Adipocyte (in vitro differentiated cells): ENCODE measurements at places on chromosomes 3 and 15.

GRCh38 chr3:137987723-137988122 is 22.2 kb upstream of the CLDN18 start:
- DNase-seq = no peak

GRCh38 chr15:100740138-100740537 is 137.7 kb downstream of the ASB7 start:
- DNase-seq = peak; percentile 73

DNA sequence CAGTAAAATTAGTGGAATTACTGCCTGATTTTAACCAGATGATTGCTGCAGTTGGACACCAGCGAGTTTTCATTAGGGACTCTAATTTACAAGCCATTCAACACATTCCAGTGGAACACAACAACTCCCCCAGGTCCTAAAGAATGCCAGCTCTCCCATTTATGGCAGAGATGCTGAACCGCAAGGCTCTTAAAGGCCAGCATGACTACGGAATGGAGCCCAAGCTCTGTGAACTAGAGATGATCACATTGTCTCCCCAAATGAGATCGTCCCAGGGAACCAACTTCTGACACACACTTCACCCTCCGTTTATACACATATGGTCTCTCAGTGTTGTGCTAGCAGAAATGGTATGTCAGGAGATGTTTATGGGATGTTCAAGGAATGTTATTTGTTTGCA is 446.2 kb upstream of the NR2F2 start:
- no peak for DNase-seq

GRCh38 chr3:127042634-127043033 is 59.7 kb downstream of the PLXNA1 start:
- no peak for DNase-seq

DNA sequence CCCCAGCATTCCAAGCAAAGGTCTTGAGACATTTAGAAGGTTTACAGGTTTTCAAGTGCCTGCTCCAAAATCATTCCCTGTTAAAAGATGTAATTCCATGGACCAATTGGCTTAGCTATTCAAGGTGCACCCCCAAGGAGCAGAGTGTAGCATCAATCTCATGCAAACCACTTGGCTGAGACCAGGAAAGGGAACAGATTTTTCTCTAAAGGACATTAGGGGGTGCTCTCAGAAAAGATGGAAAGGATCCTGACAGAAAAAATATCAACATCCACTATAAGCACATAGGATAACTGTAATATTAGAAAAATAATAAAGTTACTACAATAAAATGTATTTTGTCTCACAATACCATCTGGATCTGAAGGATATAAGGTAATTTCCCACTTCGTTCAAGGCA is 328.0 kb upstream of the CDIN1 start:
- DNase-seq = peak; percentile 7

DNA sequence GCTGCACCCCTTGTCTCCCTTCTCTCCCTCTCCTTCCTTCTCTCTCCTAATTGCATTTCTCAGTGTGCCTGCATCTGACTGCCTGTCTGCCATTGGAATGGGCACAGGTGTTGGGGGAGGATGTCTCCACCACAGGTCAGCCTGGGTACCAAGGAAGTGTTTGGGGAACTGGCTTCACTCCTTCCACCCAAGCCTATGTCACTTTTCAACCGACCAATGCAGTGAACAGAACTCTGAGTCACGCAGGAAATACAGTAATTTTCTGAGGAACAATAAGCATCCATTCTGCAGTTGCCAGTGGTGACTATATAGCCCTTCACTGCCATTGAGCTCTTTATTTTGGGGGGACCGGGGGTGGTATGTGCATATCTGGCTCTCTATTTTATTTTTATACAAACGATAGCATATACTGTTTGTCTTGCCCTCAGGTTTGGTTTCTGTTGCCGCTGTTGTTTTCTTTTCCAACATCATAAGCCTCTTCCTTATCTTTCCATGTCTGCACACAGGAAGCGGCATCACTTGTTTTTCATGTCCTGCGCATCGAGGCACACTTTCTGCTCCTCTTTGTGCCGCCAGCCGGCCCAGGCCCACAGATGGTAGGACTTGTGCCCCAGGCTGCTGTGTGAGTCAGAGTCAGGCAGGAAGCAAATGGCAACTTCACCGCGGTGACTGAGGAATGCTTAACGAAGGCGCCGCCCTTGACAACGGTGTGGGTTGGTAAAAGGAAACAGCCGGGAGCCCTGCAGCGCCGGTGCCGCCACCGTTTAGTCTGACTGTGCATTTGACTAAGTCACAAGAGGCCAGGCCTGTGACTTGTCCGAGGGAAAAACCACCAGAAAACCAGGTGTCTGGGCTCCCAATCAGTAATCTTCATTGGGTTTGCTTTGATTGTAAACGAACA is 21.1 kb upstream of the CDCP1 start:
- peak; percentile 96 for DNase-seq

- peak; percentile 16 for DNase-seq
Observed at GRCh38 chr3:33915796-33916546, 117.5 kb downstream of the PDCD6IP start.

DNA sequence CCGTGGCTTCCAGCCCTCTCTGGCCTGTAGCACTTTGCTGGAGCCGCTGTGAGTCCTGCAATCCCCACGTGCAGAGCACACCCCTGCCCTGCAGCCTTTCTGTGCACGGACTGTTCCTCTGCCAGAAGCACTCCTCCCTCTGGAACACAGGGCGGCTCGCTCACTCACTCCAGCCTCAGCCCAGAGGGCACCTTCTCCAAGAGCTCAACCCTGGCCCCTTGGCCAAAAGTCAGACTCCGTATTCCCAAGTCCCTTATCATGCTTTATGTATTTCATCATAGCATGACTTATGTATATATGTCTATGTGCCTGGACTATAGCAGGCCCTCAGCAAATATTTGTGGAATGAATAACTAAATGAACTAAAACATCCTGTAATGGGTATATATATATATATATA is 63.2 kb downstream of the ASB7 start:
- DNase-seq = peak; percentile 45

GRCh38 chr3:142530296-142530695 is 48.2 kb downstream of the ATR start:
- DNase-seq = no peak

DNA sequence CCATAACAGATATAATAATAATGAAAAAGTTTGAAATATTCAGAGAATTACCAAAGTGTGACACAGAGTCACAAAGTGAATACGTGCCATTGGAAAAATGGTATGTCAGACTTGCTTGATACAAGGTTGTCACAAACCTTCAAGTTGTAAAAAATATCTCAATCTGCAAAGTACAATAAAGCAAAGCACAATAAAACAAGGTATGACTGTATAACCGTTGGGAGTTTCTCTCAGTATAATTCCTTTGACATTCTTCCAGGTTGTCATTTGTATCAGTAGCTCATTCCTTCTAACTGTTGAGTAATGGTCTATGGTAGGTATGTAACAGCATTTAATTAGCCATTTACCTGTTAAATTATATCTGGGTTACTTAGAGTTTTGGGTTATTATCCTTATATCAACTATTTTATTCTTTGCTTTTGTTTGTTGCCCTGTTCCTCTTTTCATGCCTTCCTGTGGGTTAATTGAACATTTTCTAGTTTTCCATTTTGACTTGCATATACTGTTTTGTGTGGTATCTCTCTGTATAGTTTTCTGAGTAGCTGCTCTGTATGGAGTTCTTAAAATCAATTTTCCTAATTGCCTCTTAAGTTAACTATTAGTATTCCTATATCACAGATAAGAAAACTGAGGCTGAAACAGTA is 112.5 kb downstream of the SUCNR1 start:
- DNase-seq = no peak

DNA sequence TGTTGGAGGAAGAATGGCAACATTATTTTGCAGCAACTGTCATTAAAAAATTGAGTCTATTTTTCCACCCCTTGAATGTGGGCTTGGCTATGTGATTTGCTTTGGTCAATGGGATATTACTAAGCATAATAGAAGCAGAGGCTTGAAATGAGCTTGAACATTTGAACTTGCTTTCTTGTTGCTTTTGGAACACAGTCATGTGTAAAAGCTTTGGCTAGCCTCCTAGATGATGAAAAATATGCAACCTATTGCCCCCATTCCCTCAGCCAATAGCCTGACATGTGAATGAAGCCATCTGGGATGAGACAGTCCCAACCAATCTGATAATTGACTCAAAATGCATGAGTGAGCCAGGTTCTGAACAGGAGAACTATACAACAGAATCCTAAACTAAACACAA is 78.4 kb downstream of the PLSCR2 start:
- DNase-seq = peak; percentile 91

GRCh38 chr3:15198686-15199085 is 7.4 kb upstream of the CAPN7 start:
- DNase-seq = no peak

DNA sequence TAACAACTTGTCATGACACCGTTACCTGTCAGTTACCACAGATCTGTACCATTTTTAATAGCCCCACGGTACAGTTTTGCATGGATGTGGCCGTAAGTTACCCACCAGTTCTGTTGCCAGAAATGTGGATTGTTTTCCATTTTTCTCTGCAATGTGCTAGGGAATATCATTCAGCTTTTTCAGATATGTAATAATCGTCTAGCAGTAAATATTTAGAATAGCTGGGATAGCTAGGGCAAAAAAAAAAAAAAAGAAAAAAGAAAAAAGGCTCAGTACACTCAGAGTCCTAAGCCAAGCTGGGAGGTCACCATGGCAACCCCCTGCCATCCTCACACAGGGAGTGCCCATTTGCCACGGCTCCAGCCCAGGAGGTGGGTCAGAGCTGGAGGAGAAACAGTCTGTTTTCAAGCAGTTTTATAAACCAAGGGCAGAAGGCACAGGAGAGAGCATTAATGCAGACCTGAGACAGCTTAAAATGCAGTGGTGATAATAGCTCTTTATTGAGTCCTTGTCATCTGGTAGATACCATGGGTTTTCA is 25.2 kb downstream of the PAQR5 start:
- DNase-seq = peak; percentile 44

GRCh38 chr15:77634266-77634962 is 1.7 kb upstream of the LINGO1 start:
- DNase-seq = peak; percentile 39

DNA sequence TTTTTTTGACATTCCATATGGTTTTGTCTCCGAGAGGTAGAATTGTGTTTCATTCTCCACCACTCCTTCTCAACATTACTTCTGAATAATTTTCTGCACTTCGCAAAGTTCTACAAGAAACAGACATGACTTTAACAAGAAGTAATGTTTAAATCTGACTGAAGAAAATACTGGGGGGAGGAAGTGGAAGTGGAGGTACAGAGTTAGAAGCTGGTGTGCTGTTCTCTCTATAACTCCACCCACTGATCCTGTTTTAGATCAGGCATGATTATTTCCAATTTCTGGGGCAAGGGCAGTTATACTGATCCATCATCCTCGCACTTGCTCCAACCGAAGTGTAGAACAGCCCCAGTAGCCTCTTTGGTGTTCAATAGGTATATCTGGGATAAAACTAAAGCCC is 9.2 kb upstream of the MCCC1 start:
- DNase-seq = no peak

- DNase-seq = peak; percentile 45
Observed at GRCh38 chr15:56772868-56773639, 39.7 kb upstream of the ZNF280D start.

- peak; percentile 27 for DNase-seq
Observed at GRCh38 chr3:111244760-111245159, 173.1 kb downstream of the NECTIN3 start.

DNA sequence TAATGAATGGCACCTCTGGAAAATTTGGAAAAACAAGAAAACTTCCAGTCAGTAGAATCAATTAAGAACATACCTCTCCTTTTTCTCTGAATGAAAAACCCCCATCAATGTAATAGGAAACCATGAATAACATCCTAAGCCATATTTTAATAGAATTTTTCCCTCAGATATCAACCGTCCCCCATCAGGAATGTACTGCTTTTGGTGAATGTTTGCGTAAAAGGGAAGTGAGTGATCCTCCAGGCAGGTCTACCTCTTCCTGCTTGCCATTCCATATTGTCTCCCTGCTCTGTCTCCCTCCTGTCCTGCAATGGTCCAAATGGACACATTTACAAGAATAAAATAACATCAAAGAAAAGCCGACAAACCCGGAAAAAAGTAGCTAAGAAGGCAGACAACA is 30.8 kb downstream of the LAMP3 start:
- no peak for DNase-seq

GRCh38 chr3:132255041-132255745 is 62.0 kb upstream of the ACP3 start:
- peak; percentile 73 for DNase-seq

DNA sequence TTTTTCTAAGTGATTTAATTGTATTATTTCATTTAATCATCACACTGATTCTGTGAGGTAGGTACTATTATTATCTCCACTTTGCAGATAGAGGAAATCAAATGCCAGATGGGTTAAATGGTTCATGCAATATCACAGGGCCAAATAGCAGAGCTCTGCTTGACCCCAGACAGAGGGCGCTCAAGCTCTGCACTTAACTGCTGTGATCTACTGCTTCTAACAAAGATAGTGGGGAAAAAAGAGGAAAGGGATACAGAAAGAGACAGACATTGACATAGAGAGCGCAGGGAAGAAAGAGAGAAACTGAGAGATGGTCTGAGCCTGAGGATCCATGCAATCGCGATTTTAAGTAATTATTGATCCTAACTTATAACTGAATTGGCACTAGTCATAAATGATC is 279.1 kb upstream of the THRB start:
- DNase-seq = peak; percentile 89

GRCh38 chr3:23159929-23160328 is 43.2 kb upstream of the UBE2E2 start:
- DNase-seq = peak; percentile 89

GRCh38 chr3:148642616-148643015 is 55.1 kb upstream of the AGTR1 start:
- DNase-seq = peak; percentile 48

- DNase-seq = peak; percentile 70
Observed at GRCh38 chr3:151630938-151631441, 102.7 kb upstream of the AADACL2 start.

DNA sequence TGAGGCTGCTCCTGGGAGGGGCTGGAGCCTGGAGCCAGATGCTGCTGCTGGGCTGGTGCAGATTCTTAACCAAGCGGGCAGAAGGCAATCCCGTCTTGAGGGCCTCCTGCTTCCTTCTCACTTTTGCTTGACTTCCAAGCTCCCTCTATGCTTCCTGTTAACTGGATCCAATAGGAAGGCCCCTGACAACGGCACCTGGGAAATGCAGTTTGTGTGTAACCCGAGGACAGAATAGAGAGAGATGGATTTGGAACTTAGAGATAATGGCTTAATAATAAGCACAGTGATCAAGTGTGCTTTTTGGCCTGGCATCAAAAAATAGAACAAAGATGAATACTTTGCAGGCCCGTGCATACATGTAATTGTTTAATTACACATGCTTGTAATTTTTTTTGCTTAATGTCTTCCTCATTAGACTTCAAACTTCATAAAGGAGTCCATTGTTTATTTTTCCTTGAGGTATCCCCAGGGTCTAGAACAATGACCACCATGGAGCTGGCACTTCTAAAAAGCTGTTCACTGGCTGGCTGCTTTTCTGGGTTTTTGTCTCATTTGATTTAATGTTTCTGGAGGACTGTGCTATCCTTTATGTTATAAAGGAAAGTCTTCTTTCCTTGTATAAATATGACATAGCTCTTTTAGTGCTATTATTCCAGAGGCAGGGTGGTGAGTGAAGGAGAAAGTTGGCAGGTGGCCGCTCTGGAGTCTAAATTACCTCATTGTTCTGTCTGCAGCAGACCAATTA is 63.3 kb upstream of the MITF start:
- DNase-seq = no peak

- peak; percentile 56 for DNase-seq
Observed at GRCh38 chr3:123067689-123068600, 1.1 kb downstream of the PDIA5 start.
